Dermis blood vessel endothelial cell (primary cell): ENCODE measurements at places on chromosomes 12 and 14.

GRCh38 chr12:3131129-3131528 lies 54.0 kb downstream of the TSPAN9 start:
- DNase-seq = no peak

- no peak for DNase-seq
These were observed 66.5 kb downstream of the PLEKHG3 start for GRCh38 chr14:64770751-64771150.

GRCh38 chr14:51116682-51117081 lies 21.8 kb upstream of the TRIM9 start:
- DNase-seq = no peak

- peak; percentile 64 for DNase-seq
These were observed 34.2 kb downstream of the RTRAF start for GRCh38 chr14:52023518-52023917.

DNA sequence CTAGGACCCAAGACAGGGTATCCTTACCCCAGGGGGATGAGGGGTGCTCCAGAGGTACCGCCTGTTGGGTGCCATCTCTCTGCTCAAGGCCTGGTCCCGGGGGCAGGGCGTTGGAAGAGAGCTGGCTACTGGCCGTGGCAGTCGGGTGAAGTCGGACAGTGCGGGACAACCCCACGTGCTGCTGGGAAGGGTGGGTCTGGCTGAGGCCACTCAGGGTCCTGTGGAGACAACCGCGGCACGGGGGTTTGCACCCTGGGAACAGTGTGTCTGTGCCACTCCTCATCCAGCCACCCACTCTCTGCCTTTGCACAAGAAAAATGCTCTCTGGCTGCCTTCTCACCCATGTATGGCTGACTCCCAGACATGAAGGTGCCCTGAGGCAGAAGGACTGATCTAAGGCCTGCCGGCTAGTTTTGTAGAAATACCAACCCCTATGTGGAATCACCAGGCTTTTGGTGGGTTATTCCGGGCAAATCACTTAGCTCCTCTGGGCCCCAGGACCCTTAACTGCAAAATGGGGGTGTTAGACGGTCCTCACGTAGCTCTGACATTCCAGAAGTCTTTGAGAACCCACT lies 56.5 kb downstream of the LTBP2 start:
- no peak for DNase-seq

DNA sequence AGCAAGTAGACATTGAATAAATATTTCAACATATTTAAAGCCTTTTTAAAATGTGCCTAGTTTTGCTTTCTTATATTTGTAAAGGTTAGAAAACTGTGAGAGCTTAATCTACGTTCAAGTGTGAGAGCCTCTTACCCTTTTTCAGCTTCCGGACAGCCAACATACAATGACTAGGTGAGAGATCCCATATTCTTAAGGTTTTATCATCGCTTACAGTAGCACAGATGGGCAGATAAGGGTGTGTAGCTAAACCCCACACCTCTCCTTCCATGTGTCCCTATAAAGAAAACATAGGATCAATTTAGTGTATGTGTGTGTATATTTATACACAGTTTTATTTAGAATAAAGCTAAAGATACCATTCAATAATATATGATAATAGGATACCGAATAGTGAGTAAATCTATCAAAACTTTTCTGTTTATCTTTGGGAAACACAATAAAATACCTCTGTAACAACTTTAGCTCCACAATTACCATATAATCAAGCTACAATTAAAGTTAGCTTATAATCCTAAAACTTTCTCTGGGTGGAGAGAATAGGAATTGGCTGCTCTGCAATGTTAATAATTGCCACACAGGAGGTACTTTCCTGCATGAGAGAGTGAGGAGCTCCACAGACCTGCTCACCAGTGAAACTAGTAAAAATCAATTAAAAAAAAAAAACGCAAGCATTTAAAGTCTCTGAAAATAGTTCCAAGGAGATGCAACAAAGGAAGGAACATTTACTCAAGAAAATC lies 110.8 kb downstream of the EML5 start:
- DNase-seq = no peak

DNA sequence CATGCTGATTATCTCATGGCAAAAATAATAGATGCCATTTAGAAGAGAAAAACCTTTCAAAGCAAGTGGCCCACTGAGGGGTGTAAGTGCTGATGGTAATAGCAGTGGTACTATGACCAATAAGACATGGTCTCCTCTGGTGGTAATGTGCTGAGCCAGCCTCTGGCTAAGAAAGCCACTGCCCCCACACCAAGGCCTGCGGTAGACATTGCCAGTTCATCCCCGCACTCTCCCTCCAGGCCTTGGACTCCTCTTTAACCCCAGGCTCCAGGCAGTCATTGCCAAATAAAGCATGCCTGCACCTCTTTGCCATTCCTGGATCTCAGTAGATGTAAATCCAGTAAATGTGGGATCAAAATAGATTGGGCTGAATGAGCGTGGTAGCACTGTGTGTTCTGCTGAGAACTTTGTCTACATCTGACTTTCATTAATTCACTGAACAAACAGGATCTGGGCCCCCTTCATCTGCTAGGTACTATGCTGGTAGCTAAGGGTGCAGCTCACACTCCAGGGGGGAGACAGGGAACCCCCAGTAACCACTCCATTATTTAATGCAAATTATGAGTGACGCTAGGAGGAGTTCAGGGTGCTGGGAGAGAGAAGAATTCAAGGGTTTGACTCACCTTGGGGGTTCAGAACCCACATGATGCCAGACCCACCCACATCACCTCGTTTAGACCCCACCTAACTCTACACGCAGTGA lies 89.3 kb downstream of the BCL11B start:
- DNase-seq = no peak

DNA sequence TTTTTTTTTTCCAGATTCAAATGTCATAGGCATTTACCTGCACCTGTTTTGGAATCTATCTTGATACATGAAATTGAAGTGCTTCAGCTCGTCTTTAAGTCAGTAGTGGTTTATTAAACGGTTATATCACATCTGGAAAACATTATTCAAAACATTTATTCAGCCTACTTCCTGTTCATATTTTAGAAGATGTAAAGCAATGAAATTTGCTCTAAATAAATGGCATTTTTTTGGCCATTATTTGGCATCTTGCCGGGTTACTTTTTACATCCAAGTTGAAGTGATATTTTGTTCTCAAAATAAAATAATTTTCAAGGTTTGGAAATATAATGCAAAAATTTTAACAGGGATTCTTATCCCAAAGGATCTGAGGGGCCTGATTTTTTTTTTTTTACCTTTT lies 103.1 kb downstream of the EML1 start:
- no peak for DNase-seq

GRCh38 chr14:68257969-68258368 lies 438.4 kb downstream of the RAD51B start:
- DNase-seq = no peak

- peak; percentile 42 for DNase-seq
These were observed 340.1 kb downstream of the BCAT1 start for GRCh38 chr12:24608637-24609285.

GRCh38 chr12:99386907-99387306 lies 260.6 kb upstream of the GARIN6 start:
- DNase-seq = no peak

GRCh38 chr12:123513805-123514204 lies 19.7 kb downstream of the RILPL1 start:
- DNase-seq = no peak

GRCh38 chr12:82745807-82746206 lies 59.1 kb downstream of the TMTC2 start:
- DNase-seq = no peak

DNA sequence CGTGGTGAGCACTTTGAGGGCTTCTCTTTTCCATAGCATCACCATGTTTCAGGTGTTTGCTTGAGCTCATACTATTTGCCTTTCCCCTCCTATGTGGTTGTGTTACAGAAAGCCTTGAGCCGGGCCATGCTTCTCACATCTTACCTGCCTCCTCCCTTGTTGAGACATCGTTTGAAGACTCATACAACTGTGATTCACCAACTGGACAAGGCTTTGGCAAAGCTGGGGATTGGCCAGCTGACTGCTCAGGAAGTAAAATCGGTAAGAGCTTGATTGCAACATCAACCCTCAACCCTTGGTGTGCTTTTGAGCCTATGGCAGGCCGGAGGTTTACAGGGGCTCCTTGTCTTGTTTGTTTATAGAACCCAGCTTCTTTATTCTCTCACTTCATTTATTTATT lies 8.1 kb downstream of the LETMD1 start:
- no peak for DNase-seq

DNA sequence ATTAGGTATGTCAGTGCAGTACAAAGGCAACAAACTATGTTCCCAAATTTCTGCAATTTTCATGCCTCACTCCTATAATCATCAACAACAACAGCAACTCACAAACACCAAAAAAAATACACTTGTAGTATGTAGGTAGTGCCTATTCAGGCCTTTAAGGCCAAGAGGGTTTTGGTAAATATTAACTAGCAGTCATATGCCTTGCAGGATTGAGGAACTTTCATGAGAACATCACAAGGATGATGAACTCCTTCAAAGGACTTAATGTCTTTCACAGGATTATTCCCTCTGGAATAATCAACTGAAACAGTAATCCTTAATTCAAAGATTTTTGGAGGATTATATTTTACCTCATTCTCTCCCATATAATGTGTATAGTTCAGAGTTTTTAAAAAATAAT lies 293.8 kb downstream of the NOVA1 start:
- no peak for DNase-seq

GRCh38 chr14:57378661-57379060 lies 11.7 kb upstream of the NAA30 start:
- peak; percentile 59 for DNase-seq

GRCh38 chr14:75013290-75013689 lies 10.6 kb downstream of the EIF2B2 start:
- no peak for DNase-seq

DNA sequence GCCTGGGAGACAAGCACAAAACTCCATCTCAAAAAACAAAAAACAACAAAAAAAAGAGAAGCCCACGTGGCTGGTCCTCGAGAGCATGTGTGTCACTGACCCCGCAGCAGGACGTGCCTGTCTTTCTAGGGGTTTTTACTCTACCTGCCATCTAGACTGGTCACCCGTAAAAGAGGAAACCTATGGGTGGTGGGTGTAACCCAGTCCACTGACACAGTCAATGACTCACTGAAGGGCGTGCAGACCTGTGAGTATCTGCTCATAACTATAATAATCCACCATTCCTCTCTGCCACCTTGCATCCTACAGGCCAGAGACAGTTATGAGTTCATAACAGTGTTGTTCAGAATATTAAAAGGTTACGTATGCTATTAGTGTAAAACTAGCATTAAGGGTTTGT lies 4.6 kb downstream of the GOLGA3 start:
- no peak for DNase-seq

- no peak for DNase-seq
These were observed 123.7 kb downstream of the SLC25A21 start for GRCh38 chr14:37048666-37049071.

GRCh38 chr12:75271576-75271975 lies 58.5 kb downstream of the CAPS2 start:
- DNase-seq = no peak

DNA sequence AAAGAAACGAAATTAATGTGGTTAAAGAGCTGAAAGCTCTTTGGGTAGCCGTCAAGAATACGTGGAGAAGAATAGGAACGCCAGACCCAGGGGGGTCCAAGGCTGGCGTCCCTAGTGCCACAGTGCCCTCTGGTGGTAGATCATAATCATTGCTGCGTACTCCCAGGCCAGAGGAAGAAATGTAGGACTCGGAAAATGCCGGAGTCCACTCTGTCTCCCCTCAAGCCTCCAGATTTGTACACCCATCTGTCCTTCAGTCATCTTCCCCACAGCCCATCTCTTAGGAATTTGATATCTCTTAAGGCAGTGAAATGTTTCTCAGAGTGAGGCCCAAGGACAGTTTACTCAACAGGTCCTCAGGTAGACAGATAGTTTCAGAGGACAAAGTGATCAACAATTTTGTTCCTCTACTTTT lies 25.4 kb upstream of the PLEKHG6 start:
- DNase-seq = peak; percentile 88

GRCh38 chr14:51638071-51638944 lies 13.4 kb upstream of the FRMD6 start:
- no peak for DNase-seq

DNA sequence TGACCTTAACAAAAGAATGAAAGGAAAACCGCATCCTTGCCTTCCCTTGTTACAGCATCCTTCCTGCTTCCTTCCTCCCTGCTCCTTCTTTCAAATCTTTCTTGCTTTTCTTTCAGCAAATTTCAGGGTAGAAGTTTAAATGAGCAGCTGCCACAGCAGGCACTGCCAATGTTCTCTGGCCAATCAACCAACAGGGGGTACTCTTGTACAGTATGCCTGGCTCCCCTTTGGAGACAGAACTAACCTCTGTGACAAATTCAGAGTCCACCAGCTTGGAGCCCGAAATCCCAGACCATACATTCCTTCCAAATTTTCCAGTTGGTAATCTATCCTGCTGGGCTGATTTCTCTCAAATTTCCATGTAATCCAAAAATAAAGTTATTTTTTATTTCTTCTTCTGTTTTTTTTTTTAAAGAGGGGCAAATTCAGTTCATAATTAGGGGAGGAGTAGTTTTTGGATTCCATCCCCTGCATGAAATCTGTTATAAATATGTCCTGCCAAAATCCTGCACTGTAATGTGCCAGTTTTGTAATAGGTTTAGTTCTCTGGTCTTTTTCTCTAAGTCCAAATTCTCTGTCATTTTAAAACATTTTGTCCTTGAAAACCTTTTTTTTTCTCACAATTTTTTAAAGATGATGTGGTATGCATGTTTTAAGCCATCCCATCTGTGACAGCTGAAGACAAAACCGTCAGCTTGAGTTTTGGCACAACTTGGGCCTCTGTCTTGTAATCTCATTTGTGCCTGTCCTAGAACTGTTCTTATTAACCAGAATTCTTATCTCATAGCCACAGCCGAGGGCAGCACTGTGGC lies 610.0 kb upstream of the LMO3 start:
- no peak for DNase-seq

DNA sequence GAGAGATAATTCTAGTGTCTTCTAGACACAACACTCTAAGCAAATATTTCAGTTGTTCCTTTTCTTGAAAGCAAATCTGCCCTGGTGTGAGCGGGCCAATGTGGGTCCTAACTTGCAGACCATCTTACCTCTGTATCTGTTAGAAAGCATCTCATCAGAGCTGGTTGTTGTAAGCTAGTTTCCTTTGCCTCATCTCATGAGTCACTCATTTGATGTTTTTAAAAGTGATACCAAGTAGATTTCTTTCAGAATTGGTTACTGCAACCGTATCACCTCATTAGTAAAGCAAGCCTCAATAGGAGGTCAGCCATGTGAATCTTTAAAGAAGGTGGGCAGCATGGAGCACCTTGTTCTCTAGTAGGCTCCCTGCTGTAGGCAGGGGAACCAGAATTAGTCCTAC lies 78.6 kb downstream of the DAAM1 start:
- DNase-seq = no peak

DNA sequence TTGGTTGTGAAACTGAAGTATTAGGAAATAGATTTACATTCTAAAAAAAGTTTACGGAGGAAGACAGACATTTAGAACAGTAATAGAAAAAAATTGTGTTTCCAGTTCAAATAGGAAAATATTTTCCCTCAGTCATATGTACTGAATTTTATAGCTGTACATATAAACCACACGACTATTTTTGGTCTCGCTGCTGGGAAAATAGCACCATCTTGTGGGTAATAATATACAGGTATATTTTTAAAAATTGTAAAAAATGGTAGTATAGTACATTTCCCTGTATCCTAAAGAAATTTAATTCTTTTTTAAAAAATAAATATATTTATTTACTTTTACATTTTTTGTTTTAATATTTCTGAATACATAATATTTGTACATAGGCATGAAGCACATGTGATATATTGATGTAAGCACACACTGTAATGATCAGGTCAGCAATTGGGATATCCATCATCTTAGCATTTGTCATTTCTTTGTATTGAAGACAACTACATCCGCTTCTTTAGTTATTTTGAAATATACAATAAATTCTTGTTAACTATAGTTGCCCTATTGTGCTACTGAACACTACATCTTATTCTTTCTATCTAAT lies 168.6 kb downstream of the ALX1 start:
- DNase-seq = peak; percentile 46
